Activated CD8-positive, alpha-beta memory T cell treated with anti-CD3 and anti-CD28 coated beads for 48 hours (primary cell): ENCODE measurements at places on chromosomes 2 and 18.

GRCh38 chr18:78900938-78901909 lies 78.4 kb upstream of the SALL3 start:
- no peak for DNase-seq

GRCh38 chr2:169743549-169743948 lies 9.9 kb downstream of the KLHL23 start:
- no peak for DNase-seq

- no peak for DNase-seq
These were observed 71.2 kb downstream of the AGAP1 start for GRCh38 chr2:235564884-235565530.

DNA sequence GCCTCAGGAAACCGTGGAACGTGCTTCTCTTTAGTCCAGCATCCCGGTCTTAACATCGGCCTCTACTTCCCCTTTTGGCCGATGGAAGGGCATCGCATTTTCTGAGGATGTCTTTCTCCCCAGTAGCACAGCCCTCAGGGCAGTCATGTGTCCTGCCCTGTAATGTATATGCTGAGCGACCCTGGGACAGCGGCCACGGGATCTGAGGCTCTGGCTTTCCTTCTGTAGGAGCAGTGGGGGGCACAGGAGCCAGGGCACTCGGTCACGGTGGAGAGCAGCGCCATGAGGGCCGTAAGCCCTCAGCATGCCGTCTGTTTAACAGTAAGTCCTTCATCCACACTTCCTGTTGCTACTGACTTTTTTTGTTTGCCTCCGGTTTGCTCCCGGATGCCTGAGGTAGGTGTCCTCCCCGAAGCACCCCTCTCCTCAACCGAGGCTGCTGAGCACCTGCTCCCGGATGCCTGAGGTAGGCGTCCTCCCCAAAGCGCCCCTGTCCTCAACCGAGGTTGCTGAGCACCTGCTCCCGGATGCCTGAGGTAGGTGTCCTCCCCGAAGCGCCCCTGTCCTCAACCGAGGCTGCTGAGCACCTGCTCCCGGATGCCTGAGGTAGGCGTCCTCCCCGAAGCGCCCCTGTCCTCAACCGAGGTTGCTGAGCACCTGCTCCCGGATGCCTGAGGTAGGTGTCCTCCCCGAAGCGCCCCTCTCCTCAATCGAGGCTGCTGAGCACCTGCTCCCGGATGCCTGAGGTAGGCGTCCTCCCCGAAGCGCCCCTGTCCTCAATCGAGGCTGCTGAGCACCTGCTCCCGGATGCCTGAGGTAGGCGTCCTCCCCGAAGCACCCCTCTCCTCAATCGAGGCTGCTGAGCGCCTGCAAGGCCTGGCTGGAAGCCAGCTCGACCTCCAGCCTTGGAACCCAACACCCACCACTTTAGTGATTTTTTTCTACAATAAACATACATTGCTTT lies 169.3 kb downstream of the HDAC4 start:
- DNase-seq = no peak

DNA sequence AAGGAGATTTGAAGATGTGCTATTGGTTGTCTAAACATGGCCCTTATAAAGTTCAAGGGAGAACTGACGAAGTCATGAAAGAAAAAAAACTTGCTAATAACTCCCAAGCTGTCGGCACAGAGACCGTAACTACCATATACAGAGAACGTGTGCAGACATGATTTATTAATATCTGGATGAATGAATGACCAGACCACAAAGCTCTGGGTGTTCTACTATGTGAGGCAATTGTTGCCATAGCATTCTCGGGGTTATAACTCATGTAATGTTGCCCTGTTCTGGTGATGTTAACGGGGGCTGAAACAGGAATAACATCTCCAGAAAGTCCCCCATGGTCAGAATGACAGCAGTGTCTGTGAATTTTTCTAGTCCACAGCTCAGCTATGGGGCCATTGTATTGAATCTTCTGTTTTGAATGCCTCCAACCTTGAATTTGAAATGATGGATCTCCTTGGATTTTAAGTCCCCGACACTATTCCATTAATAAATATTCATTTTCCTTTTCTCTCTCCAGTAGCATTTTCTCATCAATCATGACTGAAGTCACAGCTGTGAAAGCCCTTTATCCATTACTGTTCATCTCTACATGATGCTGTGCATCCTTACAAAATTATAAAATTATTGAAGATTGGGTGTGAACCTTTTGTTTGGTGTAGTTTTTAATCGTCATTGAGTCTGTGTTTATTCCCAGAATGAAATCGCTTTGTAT lies 483.4 kb upstream of the KLHL29 start:
- no peak for DNase-seq

- no peak for DNase-seq
These were observed 39.7 kb downstream of the SH3YL1 start for GRCh38 chr2:223971-224760.

DNA sequence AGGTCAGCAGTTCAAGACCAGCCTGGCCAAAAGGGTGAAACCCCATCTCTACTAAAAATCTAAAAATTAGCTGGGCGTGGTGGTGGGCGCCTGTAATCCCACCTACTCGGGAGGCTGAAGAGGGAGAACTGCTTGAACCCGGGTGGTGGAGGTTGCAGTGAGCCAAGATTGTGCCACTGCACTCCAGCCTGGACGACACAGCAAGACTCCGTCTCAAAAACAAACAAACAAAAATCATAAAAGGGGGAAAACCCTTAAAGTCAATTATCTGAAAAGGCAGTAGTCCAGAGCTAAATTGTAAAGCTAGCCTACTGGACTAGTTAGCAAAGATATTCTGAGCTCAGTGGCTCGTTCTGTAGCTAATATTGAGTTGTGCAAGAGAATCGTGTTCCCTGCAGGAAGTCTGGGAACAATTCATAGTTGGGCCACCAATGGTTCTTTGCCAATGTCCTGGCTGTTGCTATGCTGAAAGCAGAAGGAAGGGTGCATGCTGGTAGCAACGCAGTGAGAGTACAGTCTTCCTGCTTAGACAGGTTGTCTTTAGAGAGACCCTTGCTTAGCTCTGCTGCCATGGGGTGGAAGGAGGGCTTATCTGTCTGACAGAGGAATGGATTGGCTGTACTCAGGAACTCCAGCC lies 4.3 kb downstream of the TGOLN2 start:
- no peak for DNase-seq

DNA sequence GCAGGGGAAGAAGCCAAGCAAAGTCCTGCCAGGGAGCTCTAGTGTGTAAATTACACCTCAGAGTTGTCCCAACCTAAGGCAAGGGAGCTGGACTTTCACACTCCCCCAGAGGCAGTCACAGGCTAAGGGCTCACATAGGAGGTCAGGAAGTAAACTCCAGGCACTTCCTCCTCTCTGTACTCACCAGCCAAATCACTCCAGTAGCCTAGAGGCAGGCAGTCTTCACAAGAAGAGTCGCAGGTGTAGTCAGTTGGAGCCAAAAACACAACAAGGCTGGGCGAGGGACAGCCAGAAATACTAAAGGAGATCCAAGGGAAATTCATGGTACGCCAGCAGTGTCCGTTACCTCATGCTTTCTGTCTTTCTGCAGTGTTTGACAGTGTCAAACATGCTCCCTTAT lies 205.0 kb downstream of the C1D start:
- DNase-seq = no peak

GRCh38 chr18:71116535-71116934 lies 827.7 kb downstream of the SOCS6 start:
- no peak for DNase-seq

DNA sequence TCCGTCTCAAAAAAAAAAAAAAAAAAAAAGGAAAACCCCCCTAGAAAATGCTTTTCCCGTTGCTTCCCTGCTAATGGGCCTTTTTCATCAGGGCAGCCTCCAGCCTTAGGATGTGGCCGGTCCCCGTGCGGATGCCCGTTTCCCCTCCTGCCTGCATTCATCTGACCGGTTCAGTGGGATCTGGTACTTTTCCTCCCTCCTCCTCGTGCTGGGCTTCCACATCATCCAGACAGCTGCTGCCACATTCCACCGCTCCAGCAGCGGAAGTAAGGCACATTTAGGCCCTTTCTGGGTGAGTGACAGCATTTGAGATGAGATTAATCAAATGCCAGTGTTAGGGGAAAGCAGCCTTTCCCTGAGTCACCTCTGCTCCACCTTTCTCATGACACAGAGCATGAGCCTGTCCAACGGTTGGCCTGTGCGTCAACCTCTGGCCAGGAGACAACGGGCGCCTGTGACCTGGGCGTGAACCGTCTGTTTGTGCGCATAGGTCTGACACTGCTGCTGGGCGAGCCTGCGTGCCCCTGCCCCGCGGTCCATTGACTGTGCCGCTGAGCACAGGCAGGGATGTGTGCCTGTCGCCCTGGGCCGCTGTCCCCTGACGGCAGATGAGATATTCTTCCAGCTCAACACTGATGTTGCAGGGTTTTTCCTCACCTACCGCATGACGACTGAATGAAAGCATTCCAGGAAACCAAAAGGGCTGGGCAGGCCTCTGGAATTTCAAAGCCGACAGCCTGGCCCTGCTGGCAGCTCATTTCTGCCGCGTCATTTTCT lies 174.0 kb downstream of the TGIF1 start:
- DNase-seq = no peak

GRCh38 chr2:177325554-177325953 lies 61.0 kb upstream of the NFE2L2 start:
- DNase-seq = no peak

GRCh38 chr2:26245810-26246209 lies 1.1 kb downstream of the HADHB start:
- DNase-seq = no peak

DNA sequence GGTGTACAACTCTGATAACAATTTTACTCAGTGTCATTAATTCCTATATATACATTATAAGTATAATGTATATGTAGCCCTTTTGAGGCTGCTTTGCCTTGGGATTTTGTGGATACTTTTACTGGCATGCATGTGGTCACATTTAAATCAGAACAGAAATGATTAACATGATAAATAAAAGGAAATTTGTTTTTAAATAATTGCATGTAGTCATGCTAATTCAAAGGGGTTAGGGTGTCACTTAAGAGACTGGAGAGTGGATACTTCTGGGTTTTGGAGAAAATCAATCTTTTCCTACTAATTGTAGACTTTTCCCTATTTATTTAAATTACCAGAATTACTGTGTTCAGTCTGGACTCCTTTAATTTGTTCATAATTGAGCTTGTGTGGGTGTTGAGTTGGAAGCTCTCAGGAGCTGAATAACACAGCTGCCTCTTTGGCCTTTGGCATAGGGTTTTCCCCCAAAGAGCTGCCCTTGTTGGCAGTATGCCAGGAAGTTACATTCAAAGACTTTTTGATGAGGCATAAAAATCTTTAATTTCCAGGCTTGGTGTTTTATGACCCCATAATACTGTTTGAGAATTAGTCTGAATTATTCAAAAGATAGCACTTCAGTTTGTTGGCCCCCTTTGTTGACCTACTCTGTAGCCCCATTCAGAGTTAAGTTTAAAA lies 484.7 kb upstream of the NRP2 start:
- DNase-seq = no peak

DNA sequence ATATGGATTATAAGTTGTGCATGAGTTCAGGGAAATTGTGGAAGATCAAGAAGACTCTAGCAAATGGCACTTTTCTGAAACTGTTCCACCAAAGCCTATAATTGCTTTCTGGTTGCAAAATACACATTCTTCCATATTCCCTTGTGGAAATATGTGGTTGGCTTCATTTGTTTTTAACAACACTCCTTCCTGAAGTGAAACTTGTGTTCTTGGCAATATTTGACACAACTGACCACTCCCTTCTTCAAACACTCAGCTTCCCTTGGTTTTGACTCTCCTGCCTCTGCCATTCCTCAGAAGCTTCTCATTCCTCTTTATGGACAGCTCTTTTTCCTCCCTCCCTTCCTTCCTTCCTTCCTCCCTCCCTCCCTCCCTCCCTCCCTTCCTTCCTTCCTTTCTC lies 192.3 kb downstream of the PMAIP1 start:
- DNase-seq = no peak

- no peak for DNase-seq
These were observed at the start of gene DCTN1 for GRCh38 chr2:74379851-74380789. DCTN1 (minus strand) TSS chr2:74380311; CDS start chr2:74380037, 274 bp downstream.

GRCh38 chr2:1353543-1353942 lies 59.7 kb upstream of the TPO start:
- DNase-seq = no peak

- no peak for DNase-seq
These were observed 43.7 kb downstream of the AGAP1 start for GRCh38 chr2:235537587-235537986.

DNA sequence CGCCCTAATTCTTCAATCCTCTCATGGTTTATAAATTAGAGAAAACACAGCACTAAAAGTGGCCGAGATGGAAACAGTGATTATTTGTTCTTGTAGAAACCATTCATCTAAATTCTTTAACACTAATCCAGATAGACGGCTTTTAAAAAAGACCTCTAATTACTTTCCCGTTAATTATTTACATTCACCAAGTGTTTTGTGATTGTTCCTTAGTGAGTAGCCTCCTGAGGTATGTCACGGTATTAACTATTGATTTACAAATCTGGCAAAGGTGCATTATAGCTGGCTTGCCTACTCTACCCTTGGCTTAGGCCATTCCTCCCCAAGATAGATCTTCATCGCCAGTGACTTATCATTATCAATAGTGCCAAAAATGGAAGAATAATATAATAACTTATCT lies 436.4 kb upstream of the ST6GAL2 start:
- DNase-seq = no peak

DNA sequence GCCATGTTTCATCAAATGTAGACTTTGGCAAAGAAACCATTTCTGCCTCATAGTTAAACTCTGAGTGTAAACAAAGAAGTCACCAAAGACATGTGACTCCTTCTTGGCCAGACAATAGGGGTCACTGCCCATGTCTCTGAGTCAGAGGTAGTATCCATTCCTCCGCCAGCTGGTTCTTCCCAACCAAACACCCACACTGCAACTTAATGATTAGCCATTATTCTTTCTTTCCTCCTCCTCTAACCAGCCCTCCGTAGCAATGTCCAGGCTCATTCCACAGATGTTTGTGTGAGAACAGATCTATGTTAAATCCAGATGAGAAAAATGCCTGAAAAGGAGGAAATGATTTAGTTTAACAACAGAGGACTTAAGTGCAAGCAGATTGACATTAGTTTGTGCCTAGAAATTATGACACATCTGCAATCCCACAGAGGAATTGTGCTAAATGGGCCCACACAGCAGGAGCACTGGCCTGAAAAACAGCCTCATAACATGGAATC lies 127.9 kb upstream of the SH3BP4 start:
- DNase-seq = no peak

DNA sequence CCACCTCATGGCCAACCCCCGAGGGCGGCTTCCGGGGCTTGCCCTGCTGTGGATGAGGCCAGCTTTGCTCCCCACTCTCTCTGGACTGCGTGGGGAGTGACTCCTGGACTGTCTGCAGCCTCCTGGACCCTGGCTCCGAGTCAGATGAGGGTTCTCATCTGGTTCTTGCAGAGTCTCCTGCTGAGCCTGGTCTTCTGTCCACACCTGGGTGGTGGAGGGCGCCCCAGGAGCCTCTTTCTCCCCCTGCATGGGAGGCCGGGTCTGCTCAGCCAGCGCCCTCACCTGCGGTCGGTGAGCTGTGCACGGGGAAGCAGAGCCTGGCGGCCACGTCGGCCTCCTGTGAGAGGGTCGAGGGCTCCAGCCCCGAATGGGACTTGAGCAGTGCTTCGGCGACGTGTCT lies 78.3 kb downstream of the RTP5 start:
- DNase-seq = no peak

GRCh38 chr2:98394595-98395153 lies 48.4 kb downstream of the CNGA3 start:
- no peak for DNase-seq
